ENCODE measurements at places on chromosomes 7 and 10.

DNA sequence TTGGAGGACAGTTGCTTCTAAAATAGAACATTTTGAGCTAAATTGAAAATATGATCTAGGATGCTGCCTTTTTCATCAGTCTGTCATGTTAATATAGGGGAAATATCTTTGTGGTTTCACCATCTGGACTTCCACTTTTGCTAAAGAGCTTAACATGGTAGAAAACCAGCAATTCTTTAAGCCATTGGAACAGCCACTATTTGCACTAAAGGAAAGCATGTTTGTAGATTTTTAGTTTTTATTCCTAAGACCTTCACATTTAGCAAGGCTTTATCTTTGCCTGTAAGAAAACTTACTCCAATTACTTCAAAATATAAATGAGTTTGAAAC is 291.0 kb downstream of the RNLS start:
- no peak for DNase-seq

DNA sequence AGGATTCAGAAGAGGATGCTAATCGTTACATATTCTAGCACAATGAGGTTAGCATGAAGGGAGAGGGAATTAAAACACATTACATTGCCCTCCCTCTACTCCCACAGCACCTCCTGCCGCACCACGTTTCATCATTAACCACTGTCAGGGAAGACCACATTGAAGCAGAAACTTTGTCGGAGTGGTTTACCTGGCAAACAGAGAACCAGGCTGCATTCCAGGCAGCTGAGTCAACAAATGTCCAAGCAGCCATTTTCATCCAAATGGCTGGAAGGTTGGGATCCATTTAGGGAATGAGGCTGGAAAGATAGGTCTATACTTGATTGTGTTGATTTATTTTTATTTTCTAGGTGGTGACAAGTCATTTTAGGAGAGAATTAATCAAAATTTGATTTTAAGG is 273.6 kb downstream of the DYNC1I1 start:
- DNase-seq = no peak

DNA sequence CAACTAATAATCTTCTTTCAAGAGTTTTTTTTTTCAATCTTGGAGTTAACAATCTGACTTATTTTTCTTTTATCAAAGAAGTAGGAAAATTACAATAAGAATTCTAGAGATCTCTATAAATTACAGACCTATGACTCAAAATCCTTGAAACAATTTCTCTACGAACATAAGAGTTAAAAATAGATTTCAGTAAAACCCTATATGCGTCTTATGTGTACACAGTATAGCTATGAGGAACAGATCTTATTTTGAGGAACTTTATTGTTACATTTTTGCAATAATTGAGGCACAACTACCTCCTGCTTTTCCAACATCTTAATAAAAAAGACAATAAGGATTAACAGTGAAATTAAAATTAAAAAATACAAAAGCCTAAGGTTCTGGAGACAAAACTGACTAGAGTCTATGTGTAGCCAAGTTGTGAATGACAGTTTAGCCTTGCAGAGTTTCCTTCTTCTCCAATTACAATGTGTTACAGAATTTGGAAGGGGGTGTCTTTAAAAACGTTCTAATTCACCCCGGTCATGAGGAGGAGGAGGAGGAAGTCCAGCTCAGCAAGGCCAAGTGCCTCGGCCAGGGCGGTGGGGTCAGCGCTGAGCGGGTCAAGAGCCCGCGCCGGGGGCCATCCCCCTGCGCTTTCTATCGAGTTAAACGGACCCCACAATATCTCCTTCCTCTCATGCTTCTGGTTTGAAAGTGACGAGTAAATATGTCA is 40.5 kb downstream of the AMZ1 start:
- DNase-seq = no peak

- DNase-seq = no peak
Observed at GRCh38 chr10:55410415-55410885, 609.4 kb upstream of the PCDH15 start.

GRCh38 chr10:45555795-45556194 is 116.8 kb downstream of the ZFAND4 start:
- no peak for DNase-seq

- no peak for DNase-seq
Observed at GRCh38 chr7:114554781-114555537, 140.3 kb downstream of the FOXP2 start.

DNA sequence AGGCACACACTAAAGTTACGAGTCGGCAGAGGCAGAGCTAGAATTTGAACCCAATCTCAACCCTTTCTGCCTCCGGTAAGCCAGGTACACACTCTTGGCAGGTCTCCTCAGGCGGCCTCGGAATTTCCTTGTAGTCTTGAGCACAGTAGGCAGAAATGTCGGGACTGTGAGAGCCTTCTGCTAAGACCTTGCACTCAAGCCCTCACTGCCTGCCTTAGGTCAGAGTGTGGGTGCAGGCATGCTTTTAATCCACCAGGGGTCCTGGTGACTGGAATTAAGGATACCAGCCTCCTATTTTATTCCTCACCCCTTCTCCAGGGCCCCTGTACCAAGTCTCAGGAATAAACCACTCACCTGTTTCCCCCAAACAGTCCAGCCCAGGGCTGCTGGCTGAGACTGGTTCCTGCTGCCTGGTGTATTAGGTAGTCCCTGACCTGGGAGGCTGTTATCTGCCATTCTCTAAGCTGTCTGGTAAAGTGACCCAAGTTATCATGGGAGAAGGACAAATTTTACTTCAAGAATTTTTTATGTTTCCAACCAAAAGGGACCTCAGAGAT is 855 bp downstream of the ATP6V1F start:
- DNase-seq = no peak

DNA sequence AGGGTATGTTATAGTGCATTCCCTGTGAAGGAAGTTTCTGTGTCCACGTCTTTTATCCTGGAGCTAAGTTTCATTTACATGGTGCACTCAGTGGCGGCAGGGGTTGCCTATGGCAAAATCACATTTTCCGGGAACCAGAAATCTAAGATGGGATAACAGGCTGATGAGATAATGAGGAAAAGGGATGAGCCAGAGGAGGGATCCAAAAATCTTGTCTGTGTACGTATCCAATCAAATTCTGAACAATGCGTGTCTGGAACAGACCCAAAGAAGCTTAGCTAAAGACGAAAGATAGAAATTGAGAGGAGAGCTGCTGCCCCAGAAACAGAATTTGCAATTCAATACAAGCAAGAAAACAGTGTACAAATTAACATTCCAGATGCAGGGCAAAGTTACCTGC is 16.1 kb downstream of the LANCL2 start:
- no peak for DNase-seq

DNA sequence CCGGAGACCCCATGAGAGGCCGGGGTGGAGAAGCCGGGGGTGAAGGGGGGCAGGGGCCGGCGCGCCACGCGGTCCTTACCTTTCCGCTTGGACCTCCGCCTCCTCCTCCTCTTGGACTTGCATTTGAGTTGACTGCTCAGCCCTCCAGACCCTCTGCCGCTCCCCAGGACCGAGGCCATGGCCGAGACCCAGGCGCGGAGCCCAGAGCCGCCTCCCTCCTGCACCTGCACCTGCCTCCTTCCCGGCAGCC is 428 bp downstream of the ADARB2 start:
- DNase-seq = no peak

GRCh38 chr10:114395366-114396022 is 8.8 kb downstream of the AFAP1L2 start:
- no peak for DNase-seq

- no peak for DNase-seq
Observed at GRCh38 chr10:69337296-69338132, 59.2 kb downstream of the HK1 start.

- DNase-seq = no peak
Observed at GRCh38 chr7:139382439-139382838, 22.7 kb downstream of the LUC7L2 start.

DNA sequence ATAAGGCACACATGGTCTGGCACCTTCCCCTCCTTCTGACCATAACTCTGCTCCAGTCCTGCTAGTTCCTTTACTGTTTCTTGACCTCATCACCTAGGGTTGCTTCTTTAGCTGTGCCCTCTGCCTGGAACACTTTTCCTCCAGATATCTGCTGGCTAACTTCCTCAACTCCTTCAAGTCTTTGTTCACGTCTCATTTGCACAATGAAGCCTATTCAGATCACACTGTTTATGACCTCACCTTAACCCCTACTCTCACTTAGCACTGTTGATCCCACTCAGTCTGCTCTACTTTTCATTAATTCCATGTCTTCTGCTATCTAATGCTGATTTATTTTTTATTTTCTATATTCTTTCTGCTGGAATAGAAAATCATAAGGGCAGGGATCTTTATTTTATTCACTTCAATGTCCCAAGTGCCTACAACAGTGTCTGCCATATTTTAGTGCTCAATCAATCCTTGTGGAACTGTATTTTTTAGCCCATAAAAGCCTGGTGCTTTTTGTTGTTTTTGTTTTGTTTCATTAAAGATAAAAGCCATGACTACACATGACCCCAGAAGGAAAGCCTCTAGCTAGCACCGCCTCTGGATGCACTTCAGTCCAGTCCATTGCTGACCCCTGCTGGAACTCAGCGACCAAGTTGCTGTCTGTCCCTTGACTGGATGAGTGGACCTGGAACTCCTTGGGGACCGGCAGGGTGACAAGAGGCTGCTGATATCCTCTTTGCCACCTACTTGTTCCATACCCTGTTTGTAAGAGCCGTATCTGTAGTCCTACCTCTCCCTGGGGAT is 12.3 kb downstream of the KLF14 start:
- no peak for DNase-seq

- no peak for DNase-seq
Observed at GRCh38 chr7:131897016-131897789, 340.8 kb upstream of the PODXL start.

DNA sequence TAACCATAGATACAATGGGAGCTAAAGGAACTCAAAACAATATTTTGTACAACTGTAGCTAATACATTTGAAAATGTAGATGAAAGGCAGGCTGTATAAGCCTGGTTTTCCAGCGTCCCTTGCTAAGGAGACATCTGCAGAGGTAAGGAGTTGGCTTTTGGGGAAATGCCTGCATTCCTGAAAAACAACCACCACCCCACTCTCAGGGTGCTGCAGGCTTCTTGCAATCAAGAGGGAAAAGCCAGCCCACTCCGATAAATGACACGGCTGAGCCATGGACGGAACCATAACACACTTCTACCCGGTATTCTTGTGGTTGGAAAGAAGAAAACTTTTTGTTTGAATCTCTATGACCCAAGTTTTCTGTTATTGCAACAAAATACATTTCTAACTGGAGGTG is 200.3 kb downstream of the TEX36 start:
- no peak for DNase-seq

- DNase-seq = no peak
Observed at GRCh38 chr7:41446606-41447449, 256.1 kb downstream of the INHBA start.

All from stimulated activated CD8-positive, alpha-beta memory T cell treated with anti-CD3 and anti-CD28 coated beads, Interleukin-15, amount 100 ng/mL, for 24 hours (primary cell).